ENCODE measurements at places on chromosomes 3 and 15.
A peak's percentile ranks its signal among the peaks of the same experiment; 100 is the strongest.

DNA sequence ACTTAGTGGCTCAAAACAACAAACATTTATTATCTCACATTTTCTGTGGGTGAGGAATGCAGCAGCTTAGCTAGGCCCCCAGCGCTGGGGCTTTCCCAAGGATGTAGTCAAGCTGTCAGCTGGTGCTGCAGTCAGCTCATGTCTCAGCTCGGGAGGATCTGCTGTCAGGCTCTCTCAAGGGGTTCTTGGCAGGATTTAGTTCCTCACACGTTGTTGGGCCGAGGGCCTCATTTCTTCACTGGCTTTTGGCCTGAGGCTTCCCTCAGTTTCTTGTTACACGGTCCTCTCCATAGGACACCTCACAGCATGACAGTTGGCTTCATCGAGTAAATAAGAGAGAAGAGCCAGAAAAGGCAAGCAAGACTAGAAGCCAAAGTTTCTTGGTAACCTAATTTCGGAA is 13.7 kb upstream of the U2SURP start:
- no peak for DNase-seq

- DNase-seq = no peak
These were observed 300.2 kb upstream of the SLCO3A1 start for GRCh38 chr15:91553196-91553854.

- no peak for DNase-seq
These were observed 37.0 kb downstream of the CHDH start for GRCh38 chr3:53809267-53809666.

DNA sequence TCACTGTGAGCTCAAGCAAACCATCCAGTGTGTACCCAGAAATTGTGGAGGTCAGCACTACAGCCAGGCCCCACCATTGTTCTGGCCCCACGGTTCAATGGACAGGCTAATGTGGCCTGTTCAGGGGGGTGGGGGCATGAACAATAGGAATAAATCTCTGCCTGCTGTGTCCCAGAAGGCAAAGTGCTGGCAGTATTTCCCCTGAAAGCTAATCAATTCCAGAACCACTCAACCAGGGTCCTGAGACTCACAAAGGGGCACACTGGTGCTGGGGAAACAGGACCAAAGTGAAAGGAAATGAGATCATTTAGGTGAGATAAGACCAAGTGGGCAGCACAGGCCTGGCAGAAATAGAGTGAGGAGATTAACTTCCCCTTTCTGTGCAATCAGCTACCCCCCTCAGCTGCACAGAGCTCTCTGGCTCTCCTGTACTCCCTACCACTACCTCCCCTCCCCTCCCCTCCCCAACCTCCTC is 11.5 kb downstream of the CRYGS start:
- no peak for DNase-seq

DNA sequence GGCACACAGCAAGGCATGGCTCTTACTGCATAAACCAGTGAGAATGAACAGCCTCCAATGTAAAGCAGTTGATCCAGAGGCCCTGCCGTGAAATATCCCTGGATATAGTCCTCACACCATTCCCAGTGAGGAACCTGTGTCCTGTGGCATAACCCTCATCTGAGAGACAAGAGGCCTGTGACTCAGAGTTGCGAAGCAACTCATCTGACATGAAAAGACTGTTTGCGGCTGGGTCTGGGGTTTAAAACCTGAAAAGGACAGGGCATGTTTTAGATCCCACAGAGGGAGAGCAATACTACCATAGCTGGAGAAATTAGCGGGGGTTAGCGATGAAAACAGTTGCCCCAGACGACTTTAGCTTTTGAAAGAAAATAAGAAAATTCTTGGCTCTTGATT is 165.3 kb upstream of the BHLHE40 start:
- DNase-seq = no peak

GRCh38 chr3:42510325-42510724 is 7.9 kb downstream of the VIPR1 start:
- DNase-seq = no peak

GRCh38 chr3:139455206-139455605 is 21.1 kb downstream of the RBP2 start:
- no peak for DNase-seq

- no peak for DNase-seq
These were observed 20.4 kb upstream of the COPG1 start for GRCh38 chr3:129228891-129229585.

GRCh38 chr3:155960060-155960459 is 89.6 kb downstream of the GMPS start:
- no peak for DNase-seq

GRCh38 chr15:90264671-90265070 is 801 bp upstream of the NGRN start:
- DNase-seq = peak; percentile 37

GRCh38 chr3:5063724-5064123 is 58.4 kb upstream of the ARL8B start:
- no peak for DNase-seq

DNA sequence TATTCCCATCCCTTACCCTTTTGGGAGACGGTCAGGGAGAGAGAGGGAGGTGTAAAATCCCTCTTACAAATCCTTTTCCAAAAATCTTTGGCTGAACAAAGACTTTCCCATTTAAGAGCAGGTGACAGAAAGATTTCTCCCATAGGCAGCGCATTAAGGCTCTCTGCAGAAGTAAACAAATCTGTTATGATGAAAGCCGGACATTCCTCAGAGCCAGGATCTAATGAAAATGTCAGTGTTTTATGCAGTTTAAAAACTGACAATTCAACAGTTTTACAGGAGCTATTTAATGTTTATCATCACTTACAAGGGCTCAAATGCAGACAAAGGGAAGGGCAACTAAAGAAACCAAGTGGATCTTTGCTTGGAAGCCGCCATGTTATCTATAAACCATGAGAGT is 108.3 kb upstream of the WNT5A start:
- DNase-seq = no peak

DNA sequence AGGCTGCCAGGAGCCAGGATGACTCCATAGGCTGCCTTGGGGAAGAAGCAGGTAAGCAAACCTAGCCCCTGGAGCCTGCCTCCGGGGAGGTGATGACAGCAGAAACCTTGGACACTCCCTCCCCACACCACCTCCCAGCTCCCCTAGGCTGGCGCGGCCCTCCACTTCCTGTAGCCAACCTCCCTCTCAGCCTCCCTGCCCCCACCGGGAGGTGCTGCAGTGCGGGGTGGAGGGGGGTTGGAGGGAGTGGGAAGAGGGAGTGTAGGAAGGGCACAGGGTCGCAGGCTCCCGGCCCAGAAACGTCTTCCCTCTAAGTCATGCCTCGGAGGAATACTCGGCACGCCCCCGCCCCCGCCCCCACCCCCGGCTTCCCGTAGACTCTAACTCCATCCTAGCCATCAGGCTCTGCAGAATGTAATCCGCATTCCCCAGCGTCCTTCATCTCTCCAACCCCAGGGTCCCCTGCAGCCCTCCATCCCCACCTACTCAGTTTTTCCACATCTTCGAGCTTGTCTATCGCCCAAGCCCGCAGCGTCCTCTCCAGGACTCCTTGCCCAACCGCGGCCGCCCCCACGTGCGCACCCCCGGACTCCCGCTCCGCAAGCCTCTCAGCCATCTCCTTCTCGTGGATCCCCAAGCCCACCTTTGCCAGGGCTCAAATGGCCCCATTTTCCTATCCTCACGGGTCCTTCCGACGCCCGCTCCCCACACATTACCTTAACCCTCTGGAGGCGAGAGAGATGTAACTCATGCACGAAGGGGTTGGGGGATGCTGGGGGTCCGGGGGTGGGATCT is 528 bp downstream of the LPCAT4 start:
- DNase-seq = peak; percentile 48

DNA sequence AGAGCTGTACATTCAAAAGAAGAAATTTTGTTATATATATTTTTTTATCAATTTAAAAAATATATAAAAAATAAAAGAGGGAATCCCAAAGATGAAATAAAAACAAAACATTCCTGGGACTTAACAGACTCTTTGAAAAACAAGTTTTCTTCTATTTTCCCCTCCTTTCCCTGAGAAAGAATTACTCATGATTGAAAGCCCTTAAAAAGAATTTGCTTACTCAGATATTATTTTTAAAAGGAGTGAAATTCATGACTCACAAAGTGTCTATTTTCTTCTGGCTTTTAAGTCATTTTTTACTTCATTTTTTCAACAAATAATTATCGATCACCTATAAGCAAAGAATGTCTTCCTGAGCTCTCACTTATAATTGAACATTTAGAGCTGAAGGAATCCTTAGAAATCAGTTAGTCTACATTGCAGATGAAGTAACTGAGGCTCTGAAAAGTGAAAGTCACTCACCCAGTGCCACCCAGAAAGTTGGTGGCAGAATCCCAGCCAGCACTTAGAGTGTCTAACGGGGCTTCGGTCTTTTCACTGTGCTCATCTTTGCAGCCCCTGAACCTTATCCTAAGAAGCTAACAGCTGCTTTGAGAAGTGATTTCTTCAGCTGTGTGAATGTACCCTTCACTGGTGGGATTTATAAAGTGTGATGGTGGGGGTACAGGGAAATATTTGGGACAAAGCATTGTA is 42.5 kb upstream of the NUDT16 start:
- no peak for DNase-seq

- DNase-seq = no peak
These were observed 48.2 kb upstream of the SLC9A9 start for GRCh38 chr3:143896486-143896885.

- DNase-seq = peak; percentile 72
These were observed 792 bp downstream of the GABPB1 start for GRCh38 chr15:50353975-50354837.

GRCh38 chr3:189236352-189236751 is 64.6 kb downstream of the TPRG1 start:
- DNase-seq = no peak

- DNase-seq = no peak
These were observed 81.2 kb upstream of the PLXND1 start for GRCh38 chr3:129687586-129688125.

DNA sequence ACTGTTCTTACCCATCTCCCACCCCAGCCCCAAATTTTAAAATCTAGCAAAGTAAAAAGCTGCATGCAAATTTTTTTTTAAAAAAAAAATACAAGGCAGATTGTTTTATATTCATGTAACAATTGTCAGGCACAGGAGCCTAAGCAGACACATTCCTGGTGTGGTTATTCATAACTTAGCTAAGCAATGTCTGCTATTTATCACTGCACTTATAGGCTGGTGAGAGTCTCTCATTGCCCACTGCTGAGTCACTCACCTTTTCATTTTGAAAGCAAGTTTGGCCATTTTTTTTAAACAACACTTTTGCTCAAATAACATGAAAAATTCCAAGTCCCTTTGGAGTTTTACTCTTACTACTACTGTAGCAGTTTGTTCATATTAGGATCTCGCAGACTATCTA is 413.9 kb downstream of the RBMS3 start:
- no peak for DNase-seq

GRCh38 chr3:122324871-122325323 is at the start of gene CSTA:
Gene CSTA (plus strand): TSS chr3:122325248. CDS start chr3:122325293, 45 bp downstream.
- DNase-seq = no peak

DNA sequence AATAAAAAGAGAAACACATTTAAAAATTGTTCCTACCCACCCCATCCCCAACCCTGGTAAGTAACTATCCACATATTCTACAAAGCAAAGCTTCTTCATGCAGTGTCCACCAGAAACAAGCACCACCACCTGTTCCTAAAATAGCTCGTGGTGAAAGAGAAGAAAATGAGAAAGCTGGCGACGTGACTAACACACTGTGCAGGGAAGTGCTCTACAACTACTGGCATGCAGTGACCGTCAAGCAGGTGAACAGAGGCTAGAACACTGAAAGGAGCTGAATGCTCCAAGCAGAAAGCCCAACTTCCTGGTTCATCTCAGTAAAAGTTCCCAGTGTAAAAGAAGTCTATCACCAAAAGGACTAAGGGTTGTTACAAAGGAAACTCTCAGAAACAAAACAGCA is 80.7 kb downstream of the NR2E3 start:
- no peak for DNase-seq

DNA sequence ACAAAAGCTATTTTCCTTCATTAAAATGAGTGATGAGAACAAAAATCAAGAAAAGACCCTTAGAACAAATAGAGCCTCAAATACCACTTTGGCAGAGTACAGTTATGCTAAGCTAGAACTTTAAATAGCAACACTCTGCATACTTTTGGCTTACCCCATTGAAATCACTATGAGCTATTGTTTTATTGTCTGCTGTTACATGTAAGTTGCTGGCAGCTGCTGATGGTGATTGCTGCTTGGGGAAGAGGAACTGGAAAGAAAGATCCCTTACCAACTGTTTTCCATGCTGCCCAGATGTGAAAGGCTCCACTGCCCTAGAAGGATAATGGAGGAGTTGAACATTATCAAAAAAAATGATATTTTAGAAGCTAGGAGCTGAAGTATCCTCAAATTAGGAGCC is 135.4 kb downstream of the SYNPR start:
- DNase-seq = no peak

GRCh38 chr3:59320080-59320479 is 270.3 kb upstream of the CFAP20DC start:
- DNase-seq = no peak

GRCh38 chr15:76467136-76467535 is 130.6 kb downstream of the ISL2 start:
- no peak for DNase-seq

DNA sequence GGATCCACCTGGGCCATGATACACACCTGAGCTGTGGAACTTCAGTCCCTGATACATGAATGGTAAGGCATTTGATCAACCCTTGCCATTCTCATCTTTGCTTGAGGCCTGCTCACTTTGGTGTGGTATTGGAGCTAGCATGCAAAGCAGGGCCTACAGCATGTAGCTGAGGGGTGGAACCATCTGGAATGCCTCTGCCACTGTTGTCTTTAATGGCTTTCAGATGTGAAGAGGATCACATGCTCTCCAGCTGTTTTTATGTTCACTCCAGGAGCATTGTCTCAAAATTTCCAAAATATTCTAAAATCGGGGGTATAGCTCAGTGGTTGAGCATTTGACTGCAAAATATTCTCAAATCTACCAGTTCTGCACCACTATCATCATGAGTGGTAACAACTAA is 64.4 kb upstream of the PHLDB2 start:
- no peak for DNase-seq

DNA sequence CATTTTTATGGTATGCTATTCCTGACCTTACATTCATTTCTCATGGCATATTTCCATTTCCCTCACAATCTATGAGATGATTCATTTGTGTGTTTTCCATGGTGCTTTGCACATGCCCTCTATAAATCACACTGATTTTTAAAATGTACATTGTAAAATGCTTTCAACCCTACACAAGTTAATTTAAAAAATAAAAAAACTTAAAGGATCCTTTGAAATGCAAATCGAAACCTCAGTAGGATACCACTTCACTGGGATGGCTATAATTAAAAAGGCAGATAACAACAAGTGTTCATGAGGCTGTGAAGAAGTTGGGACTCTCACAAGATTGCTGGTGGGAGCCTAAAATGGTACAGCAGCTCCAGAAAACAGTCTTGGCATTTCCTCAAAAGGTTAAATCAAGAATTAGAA is 83.5 kb downstream of the FMN1 start:
- DNase-seq = no peak
